ENCODE measurements at places on chromosomes 12 and 14. TPM values are rescaled to one million over a fixed set of nuclear protein-coding genes. Genes with fewer than 3 reads are reported as not detected.

The PPP4R4 gene
- polyA plus RNA-seq, result 1.0 TPM

The NUAK1 gene
- 3.5 TPM for polyA plus RNA-seq

The HCAR2 gene
- 5.0 TPM for polyA plus RNA-seq

The LUM gene
- 1,853 TPM for polyA plus RNA-seq

The TAS2R46 gene
- polyA plus RNA-seq, result not detected

The RERG gene
- polyA plus RNA-seq, result 3.4 TPM

The ITGA7 gene
- polyA plus RNA-seq, result 22.8 TPM

The PLA2G1B gene
- 14.7 TPM for polyA plus RNA-seq
